ENCODE measurements at places on chromosomes 4 and X.

DNA sequence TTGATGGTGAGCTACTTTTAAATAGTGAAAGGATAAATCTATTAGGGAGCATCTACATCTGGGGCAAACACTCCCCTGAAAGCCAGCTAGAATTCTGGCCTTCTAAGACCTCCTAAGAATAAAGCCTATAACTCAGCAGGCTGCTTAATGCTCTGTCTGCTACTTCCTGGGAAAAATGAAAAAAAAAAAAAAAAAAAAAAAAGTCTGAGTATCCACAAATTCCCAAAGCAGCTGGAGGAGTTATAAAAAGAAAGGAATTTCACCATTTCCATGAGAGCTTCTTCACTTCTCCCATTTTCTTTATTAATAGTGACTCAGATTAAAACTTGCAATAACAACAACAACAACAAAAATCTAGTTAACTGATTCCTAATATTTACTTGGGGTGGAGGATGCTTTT is 511.2 kb downstream of the INPP4B start:
- DNase-seq, result no peak

DNA sequence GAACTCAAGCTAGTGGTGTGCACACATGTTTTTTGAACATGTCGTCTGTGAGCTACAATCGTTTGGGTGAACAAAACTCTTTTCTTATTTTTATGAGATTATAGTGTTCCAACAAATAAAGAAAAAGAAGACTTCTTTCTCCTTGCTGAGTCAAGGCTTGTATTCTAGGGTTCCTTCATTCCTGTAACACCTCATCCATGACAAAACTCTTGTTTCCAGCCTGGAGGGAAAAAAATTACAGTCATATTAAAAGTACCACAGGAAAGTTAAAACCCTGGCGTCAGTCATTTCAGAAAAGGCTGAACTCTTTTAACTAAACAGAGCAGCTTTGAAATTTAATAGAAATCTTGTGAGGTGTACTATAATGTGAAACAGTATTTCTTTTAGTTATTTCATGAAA is 79.2 kb upstream of the BOD1L1 start:
- no peak for DNase-seq

DNA sequence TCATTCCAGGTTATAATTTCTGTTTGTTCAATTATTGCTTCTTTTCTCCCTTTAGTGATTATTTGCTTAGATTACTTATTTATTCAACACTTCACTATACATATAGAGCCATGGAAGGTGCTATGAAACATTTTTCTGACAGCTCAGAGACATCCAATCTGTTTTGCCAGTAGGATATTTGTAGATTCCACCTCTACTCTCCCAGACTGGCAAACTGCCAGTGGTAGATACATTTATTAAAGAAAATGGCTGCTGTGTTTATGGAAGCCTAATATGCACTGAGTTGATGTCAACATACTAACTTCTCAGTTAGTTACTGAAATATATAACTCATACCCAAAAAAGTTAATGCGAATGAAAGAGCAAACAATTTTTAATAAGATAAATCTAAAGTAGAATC is 348.6 kb downstream of the TRAM1L1 start:
- DNase-seq, result no peak

DNA sequence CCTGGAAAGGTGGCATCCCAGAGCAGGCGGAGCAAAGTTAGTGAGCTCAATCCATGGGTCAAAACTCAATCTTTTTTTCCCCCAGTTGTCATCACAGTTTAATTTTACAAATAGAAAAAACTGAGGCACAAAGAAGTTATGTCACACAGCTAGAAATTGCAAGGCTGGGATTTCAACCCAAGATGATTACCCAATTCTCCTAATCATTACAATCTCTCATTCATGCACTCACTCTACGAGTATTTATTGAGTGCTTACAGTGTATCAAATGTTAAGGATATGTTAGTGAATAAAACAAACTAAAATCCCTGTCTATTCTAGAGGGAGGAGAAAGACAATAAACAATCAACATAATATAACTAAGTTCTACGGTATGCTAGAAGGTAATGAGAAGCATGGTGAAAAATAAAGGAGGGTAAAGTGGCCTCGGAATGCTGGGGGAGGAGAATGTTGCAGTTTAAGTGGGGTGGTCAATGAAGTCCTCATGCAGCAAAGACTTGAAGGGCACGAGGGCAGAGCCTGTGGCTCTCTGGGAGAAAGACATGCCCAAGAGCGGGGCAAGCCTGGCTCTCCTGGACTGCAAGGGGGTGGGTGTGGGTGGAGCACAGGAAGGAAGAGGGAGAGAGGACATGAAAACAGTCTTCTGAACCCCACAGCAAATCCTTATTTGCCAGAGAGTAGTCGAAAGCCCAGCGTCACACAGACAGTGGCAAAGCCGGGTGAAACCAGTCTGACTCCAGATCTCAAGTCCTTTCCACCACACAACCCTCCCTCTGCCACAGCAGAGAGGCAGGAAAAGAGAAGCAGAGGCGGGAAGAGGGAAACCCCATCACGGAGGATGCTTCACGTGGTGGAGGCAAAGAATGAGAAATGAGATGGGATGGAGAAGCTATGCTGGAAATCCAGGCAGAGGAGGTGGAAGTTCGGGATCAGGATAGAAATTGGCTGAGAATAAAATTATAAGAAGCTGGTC is 48.3 kb downstream of the RAB33B start:
- no peak for DNase-seq

DNA sequence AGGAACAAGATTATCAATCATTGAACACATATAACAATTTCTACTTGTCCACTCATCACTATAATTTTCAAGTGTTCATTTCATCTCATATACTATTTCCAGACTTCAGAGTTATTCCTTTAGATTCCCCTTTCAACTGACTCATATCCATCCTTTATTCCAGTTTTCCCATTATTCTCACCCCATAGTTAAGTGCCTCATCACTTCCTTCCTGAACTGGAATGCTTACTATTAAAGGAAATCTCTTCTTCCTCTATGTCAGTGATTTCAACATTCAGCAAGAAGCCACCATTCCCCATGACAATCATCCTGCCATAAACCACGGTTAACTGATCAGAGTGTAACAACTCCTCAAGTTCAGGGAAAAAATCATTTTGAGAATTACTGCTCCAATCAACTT is 198.9 kb downstream of the FBXO8 start:
- DNase-seq, result no peak

- no peak for DNase-seq
Measured at GRCh38 chrX:150525061-150525919, 43.1 kb upstream of the MTM1 start.

- DNase-seq, result no peak
Measured at GRCh38 chr4:8513931-8514330, 66.3 kb upstream of the GPR78 start.

- DNase-seq, result no peak
Measured at GRCh38 chr4:166143227-166143626, 270.2 kb downstream of the TLL1 start.

- DNase-seq, result no peak
Measured at GRCh38 chrX:66142351-66142750, 21.7 kb upstream of the HEPH start.
